ENCODE measurements at places on chromosomes 5 and 9.

DNA sequence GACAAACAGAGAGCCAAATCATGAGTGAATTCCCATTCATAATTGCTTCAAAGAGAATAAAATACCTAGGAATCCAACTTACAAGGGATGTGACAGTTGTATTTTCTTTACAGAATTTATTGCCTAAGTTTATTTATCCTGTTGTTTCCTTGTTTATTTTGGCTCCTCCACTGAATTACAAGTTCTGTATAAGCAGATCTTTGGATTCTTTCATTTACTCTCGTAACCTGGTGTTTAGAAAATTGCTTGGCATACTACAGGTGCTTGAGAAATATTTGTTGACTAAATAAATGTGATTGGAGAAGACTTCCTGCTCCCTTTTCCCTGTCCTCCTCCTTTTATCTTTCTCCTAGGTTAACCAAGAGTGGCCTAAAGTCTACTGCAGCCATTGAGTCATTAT lies 455.6 kb downstream of the TMEM38B start:
- peak; percentile 1 for DNase-seq

- no peak for DNase-seq
Observed at GRCh38 chr9:33244137-33244784, 4.3 kb downstream of the SPINK4 start.

DNA sequence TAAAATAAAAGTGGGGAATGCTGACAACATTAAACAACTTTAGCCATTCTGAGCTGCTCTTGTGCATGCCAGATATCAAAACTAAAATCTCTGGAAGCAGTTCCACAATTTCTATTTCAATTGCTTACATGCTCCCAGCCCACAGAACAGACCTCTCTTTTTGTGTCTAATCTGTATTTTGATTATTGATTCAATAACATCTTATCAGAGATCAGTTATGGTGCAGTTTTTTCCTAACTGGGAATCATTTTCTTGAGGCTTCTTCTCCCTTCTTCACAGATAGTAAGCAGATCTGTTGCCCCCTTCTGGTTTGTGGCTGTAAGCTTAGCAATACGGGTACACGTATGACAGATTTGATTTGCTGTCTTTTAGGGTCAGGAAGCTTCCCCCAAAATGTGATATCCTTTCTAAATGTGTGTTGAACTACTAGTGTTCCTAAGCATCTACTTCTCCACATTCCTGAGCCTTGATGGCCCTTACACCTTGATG lies 39.4 kb downstream of the MRPS27 start:
- DNase-seq: no peak

DNA sequence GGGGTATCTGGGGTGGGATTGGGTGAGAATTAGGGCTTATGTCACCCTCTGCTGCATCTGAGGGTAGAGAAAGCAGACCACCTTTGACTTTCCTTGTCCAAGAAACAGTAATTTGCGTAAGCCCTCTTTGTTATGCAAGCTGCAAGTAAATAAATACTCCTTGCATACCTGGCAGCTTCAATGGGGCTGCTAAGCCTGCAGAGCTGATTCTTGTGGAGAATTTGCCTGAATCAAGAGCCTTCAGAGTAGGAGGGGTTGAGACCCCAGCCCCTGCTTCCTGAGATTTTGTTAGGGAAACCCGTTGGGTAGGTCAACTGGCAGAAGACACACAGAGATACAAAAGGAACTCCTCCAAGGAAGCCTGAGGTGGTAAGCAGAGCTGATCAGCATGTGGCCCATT lies 515.1 kb downstream of the DMAC1 start:
- no peak for DNase-seq

GRCh38 chr5:149586708-149587318 lies 5.5 kb downstream of the ARHGEF37 start:
- no peak for DNase-seq

- no peak for DNase-seq
Observed at GRCh38 chr9:91655215-91655614, 231.6 kb upstream of the NFIL3 start.

GRCh38 chr9:86079421-86079831 lies 19.9 kb downstream of the GOLM1 start:
- DNase-seq: peak; percentile 93

DNA sequence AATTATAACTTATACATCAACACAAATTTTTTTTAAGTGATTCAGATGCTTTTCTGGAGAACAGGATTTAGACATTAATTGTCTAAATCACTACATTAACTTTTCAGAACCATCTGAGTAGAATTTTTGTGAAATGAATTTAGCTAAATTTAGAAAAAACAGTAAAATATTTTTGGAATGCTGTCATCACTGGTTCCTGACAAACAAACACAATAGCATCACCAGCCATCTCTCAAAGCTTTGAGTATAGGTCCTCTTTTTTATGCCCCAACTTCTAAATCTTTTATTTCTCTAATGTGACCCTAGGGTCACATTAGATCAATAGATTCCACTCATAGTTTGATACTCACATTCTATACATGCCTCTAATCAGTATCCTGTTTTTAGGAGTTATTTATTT lies 104.6 kb downstream of the PRR16 start:
- DNase-seq: no peak

DNA sequence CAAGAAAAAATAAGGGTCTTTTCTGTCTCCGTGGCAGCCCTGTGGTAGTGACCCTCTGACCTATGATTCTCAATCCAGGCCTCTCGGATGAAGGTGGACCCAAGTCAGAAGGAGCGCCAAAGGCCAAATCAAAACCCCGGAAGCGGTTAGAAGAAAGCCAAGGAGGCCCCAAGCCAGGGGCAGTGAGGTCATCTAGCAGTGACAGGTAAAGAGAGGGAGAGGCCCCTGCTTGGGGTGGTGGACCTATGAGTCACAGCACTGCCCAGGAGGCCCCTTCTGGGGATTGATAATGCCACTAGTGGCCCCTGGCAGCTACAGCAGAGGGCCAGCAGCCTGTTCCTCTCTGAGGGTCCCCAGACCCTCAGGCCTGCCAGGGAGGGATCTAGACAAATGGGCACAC lies 6.4 kb upstream of the SLC2A8 start:
- DNase-seq: no peak

DNA sequence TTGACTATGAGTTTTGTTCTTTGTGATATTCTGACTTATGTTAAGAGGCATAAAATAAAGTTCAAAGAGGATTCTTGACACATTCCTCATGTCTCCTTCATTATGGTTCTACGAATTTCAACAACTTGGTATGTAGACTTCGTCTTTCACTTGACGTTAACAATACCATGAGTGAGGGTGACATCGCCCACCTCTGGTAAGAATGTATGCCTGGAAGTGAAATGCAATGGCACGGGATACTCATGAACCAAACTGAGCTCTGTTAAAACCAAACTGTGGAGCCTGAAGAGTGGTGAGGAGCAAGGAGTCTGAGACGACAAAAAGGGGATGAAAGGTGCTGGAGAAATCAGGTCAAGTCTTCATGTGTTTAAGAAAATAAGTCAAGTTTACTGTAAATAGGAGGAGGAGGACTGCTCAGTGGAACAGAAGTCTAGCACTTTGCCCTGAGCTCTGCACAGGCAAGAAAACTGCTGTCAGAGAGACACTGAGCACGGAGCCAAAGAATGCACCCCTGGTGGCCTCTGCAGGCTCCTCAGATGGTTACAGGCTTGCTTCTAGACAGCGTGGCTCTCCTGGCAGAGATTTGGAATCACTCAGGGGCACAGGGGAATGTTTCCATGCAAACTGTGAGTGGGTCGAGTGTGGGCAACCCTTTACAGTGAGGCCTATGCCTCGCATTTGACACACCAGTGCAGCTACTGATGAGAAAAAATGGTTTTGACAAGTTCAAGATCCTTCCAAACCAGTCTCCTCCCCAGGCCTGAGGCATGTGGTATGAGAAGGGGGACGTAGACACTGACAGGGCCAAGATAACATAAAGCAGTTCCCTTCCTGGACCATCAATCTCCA lies 470.1 kb downstream of the IRX1 start:
- no peak for DNase-seq

- no peak for DNase-seq
Observed at GRCh38 chr5:108046955-108047670, 334.8 kb downstream of the FBXL17 start.

DNA sequence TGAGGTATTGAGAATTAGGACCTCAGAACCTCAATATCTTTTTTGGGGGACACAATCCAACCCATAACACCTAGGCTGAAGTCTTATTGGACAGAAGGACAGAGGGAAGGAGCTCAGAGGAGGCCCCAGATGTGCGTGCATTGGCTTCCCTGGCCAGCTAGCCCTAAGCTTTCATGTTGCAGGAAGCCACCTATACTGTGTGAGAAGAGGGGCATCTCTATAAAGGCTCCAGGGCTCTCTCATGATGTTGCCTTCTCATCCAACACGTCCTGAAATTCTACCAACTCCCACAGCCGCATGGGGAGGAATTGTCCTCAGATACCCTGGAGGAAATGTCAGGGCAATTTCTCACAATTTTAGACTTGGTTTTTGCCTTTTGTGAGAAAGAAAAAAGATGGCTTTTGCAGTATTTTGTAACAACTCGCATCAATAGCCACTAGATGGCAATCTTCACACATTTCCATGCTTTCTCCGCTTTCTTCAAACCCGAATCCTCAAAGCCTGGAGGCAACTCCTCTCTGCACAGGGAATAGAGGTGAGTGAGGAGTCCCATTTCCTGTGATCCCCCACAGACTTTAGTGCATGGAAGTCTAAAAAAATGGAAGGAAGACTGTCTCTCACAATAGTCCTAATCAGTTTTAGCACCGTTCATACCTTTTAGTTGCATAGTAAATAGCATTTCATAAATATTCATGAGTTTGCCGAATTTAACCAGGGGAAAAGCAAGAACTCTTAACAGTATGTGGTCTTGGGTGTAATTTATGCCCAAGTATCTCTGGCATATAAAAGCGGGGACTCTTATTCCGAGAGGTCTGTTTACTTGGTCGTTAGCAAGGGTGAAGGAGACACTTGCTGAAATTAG lies 7.4 kb upstream of the PPP3R2 start:
- DNase-seq: peak; percentile 36

GRCh38 chr5:136732751-136733150 lies 367.4 kb upstream of the TRPC7 start:
- DNase-seq: peak; percentile 47

DNA sequence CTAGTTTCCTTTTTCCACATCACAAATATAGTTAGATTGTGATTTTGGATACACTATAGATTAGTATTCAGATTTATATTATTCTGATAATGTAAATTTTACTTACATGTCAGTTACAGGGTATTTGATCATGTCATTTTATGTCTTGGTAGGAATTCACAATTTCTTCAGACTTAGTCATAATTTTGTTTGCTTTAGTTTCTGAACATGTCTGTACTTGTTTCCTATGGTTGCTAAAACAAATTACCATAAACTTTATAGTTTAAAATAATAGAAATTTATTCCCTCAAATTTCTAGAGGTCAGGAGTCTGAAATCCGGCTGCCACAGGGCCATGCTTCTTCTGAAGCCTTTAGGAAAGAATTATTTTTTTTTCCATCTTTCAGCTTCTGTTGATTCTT lies 1817.2 kb upstream of the CDH9 start:
- DNase-seq: no peak

GRCh38 chr5:157603333-157604190 lies 28.0 kb upstream of the ADAM19 start:
- DNase-seq: peak; percentile 53

GRCh38 chr5:148733601-148734438 lies 79.5 kb upstream of the HTR4 start:
- DNase-seq: peak; percentile 61

- DNase-seq: no peak
Observed at GRCh38 chr5:123364441-123365155, 58.6 kb downstream of the CEP120 start.

DNA sequence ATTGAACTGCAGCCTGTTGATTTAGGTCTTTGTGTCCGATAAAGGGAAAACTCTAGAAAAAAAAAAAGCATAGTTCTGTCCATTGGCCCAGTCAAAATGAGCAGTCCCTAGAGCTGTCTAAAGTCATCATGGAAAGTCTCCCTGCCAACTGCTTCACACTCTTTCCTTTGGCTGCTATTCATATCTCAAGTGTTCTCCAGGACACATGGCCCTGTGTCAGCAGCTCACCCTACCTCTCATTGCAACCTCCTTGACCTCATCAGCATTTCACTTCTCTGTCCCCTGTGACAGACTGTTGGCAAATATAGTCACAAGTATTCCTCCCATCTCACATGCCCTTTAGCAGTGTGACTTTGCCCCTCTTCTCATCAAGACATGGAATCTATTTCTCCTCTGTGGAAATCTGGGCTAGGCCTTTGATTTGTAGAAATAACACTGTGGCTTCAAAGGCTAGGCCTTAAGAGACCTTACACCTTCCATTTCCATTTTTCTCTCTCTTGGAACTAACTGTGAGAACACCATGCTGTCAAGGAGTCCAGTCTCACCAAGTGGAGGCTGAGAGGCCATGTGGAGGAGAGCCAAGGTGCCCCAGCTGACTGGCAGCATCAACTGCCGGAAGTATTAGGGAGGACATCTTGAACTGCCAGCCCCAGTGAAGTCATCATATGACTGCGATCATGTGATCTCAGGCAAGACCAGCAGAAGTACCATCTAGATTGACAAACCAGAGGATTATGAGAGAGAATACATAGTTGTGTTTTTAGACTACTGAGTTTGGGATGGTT lies 149.4 kb upstream of the TARS1 start:
- DNase-seq: no peak

DNA sequence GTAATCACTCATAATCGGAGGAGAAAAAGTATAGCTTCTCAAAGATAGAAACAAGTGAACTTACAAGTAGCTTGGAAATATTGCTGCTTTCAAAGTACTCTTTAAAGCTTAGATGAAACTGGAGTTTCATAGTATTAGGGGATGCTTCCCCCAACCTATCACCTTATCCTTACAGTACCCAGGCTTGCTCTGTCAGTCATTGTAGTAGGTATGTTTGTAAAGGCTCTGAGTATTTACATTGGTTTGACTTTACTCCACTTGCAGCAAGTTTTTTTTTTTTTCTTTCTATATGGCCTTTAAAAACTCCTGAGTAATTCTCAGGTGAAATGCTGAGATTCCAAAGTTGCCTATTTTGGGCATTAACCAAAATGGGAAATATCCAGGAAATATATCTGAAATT lies 84.8 kb downstream of the CD180 start:
- DNase-seq: no peak

GRCh38 chr9:38423973-38424843 lies at the start of gene IGFBPL1:
Gene IGFBPL1, minus strand, starts transcription at chr9:38424454. Its CDS starts 30 bp downstream, at chr9:38424424.
- DNase-seq: no peak

GRCh38 chr5:88658886-88659285 lies 224.1 kb downstream of the MEF2C start:
- DNase-seq: no peak

DNA sequence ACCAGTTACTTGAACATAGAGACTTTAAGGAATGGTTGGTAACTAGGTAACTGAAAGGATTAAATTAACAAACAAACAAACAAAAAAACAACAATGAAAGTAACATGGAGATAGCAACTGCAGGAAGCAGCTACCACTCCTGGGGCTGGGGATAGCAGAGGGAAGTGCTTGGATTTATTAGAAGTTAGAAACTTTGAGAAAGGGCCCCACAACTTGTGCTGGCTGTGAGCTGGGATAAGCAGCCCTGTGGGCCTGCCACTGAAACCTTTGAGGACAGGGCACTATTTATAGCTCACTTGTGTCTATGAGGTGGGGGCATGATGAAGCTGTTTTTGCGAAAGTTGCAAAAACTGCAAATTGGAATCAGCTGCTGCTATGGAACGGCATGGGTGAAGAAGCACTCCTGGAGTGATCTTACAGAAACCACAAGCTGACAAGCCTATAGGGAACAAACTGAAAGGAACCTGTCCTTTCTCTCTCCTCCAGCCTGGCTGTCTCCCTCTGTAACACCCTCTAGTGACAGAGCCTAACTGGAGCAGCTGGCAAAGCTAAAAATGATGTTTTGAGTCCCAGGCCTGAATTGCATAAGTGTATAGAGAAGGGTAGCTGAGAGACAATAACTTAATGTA lies 91.4 kb upstream of the RANBP6 start:
- DNase-seq: peak; percentile 5

All from kidney glomerular epithelial cell (primary cell).